Left renal pelvis (tissue), 4 donors: ENCODE measurements at places on chromosomes 3 and 15. TPM values are rescaled to one million over a fixed set of nuclear protein-coding genes. Genes with fewer than 3 reads are reported as not detected.

- DNase-seq, result no peak
Observed at GRCh38 chr3:137771401-137772213, 7.5 kb downstream of the SOX14 start.

- DNase-seq, result no peak
Observed at GRCh38 chr3:10981961-10982360, 10.6 kb upstream of the SLC6A1 start.

DNA sequence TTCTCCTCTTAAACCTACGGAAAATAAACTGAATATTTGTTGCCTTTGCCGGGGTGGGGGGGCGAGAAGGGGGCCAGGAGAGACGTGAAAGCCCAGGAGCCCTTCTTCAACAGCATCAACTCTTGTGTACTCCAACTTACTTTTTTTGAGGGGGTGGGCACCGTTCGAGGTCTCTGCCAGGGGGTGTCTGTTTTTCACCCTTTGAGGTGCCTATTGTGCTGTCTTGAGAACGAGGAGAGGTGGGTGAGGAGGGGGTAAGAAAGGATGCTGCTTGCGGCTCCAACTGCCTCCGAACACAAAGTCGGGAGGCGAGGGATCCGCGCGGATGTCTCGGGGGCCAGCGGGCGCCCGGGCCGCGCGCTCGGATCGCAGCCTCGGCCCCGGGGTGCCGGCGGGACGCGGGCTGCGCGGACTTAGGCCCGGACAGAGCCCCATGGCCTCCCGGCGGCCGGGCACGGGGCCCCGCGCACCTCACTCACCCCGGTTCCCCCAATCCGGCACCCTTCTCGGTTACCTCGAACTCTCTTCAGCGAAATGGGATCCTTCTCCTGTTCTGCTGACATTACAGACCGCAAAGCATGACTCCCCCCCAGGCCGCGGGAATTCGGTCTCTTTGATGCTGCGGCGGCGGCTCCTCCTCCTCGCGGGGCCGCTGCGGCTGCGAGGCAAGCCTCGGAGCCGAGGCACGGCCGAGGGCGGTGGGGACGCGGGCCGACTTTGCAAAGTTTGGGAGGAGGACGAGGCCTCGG lies 650 bp downstream of the PYGO1 start:
- no peak for DNase-seq

DNA sequence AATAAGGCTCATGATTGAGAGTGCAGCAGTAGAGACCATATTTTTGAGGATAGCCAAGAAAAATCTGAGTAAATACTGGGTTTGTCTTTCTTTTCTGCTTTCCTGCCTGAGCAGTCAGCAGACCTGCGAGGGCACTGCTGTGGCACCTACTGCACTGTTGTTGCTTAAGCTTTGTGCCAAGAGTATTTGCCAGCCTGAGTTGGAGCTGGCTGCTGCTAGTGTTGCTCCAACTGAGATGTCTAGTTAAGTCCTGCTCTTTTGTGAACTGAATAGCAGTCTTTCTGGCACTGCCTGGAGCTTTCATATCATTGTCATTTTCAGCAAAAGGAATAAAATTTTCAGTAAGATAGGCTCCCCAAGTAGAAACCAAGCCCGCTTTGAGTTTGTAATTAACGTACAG lies 214.5 kb upstream of the P2RY1 start:
- DNase-seq, result no peak

- DNase-seq, result no peak
Observed at GRCh38 chr3:11568503-11569155, 75.1 kb downstream of the VGLL4 start.

DNA sequence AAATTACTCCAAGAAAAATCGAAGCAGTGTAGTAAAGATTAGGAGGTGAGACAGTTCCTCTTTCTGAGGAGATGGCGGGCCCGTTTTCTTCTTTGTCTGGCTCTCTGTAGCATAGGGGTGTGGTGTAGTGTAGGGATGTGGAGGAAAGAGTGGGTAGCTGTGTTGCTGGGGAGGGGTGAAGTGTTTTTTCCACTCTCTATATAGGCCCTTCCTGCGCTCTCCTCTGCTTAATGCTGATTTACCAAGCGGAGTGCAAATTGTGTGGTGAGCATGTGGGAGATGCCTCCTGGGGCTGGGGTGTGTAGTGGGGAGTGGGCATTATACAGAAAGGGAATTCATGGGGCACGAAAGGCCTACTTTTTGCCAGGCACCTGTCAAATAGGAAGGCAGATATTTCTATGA lies 94.9 kb downstream of the ST6GAL1 start:
- DNase-seq, result no peak

PRR23C gene
- polyA plus RNA-seq, result 0.12 TPM

DNA sequence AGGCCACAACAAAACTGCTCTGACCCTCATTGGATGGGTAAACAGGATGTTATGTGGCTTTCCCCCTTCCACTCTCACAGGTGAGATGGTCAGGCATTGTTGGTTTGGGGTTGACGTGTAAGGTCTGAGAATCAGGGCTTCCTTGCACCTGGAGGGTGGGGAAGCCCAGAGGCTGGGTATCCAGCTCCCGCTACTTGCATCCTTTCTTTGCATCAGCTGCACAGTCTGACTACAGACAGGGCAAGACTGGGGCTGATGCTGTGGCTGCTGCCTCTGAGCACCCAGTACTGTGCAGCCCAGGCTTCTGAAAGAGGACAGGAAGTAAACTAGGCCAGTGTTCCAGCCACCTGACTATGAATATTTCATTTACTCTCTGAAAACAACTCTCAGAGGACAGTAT lies 58.0 kb upstream of the ATP2B2 start:
- no peak for DNase-seq
